ENCODE measurements at places on chromosomes 4 and X.

DNA sequence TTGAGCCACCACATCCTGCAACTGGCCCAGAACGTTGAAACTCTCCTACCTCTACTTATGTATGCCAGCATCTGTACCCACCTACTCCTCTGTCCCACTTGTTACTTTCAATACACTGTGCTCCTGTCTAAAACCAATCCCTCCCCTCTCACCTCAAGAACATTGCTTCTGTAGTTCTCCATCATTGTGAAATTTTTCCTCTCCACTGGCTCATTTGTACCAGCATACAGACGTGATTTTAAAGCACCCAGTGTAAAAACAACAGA is 25.5 kb upstream of the USO1 start:
- DNase-seq, result no peak

GRCh38 chr4:128228845-128229795 is 58.5 kb downstream of the PGRMC2 start:
- DNase-seq, result no peak

DNA sequence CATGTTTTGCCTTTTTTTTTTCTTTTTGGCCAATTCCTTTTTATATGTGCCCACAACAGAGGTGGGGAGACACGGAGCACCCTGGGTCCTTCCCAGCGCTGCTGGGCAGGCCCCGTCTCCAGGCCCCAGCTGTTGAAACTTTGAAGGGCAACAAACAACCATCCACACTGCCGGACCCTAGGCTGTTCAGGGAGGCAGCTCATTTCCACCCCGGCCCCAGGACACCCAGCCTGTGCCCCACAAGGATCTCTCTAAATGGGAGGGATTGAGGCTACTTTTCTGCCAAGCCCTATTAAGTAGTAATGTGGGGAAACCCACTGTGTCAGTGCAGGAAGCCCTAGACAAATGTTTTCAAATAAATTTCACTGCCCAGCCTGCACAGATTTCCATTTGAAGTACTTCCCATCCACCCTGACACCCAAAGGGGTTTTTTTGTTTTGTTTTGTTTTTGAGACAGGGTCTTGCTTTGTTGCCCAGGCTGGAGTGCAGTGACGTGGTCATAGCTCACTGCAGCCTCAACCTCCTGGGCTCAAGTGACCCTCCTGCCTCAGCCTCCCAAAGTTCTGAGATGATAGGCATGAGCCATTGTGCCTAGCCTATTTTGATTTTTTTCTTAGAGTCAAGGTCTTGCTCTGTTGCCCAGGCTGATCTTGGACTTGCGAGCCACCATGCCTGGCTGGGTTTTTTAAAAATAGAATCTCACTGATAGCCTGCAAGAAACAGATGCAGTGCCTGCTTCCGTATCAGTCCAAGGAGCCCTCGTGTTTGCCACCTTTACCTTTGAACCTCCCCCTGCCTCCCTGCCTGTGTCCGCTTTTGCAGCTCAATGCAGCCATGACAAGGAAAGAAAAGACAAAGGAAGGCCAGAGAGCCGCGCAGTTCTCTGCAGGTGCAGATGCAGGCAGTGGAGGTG is 13.4 kb upstream of the CLCN4 start:
- no peak for DNase-seq

- DNase-seq, result no peak
These were observed 34.9 kb downstream of the GPR143 start for GRCh38 chrX:9730752-9731151.

- DNase-seq, result no peak
These were observed 129.8 kb upstream of the MAGEB2 start for GRCh38 chrX:30085571-30085970.

DNA sequence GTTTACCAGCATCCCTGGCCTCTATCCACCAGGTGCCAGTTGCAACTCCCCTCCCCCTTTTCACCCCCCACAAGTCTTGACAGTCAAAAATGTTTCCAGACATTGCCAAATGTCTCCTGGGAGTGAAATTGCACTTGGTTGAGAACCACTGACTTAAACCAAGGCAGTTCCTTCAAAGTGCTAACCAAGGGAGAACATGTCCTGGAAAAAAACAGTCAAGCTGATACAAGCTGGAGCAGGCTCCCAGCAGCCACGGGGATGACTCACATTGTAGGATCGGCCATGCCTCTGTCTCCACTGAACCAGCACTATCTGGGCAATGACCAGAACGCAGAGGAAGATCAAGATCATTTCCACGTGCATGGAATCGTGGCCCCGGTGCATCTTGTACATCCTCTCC is 11.4 kb downstream of the RNF175 start:
- DNase-seq, result no peak

GRCh38 chr4:39908284-39908683 is 69.4 kb downstream of the PDS5A start:
- no peak for DNase-seq

DNA sequence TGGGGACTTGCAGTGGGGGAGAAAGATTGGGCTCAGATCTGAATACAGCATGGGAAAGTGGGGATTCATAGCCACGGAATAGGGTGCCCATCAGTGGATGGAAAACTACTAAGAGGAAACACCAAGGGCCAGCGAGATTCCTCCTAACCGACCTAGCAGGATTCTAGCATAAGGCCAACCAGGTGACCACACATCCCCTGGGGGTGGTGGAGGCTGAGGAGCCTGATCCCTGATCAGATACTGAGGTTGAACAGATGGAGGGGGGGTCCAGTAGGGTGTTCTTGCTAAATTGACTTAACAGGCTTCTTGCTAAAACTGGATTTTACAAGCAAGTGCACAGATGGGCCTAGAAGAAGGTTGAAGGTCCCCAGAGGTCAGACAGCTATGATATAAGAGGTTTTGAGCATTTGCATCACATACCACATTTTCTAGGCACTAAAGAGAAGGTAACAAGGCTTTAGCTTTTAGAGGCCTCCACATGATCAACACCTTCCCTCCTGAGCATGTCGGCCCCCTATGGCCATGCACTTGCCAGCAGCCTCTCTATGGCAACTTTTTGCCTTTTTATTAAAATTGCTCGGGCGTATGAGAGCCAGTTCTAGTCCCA is 69.1 kb upstream of the PUDP start:
- DNase-seq, result no peak

DNA sequence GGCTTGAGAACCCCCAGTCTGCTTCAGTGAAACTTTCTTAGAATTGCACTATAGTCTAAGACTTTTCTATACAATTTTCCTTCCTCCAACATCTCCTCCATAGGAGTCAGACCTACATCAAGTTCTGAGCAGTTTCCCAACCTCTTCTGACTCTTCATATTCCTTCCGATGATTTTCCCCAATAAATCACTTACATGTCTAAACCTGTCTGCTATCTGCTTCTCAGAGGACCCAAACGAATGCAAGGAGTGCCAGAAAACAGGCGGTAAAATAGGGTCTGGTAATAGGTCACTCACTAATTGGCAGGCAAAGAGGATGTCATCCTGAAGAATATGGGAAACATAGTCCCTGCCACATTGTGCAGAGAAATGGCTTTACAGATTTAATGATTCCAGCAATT is 153.9 kb downstream of the PCDH18 start:
- DNase-seq, result no peak

- no peak for DNase-seq
These were observed 922.2 kb upstream of the POU3F4 start for GRCh38 chrX:82585868-82586267.

GRCh38 chr4:61443813-61444510 is 243.8 kb downstream of the ADGRL3 start:
- no peak for DNase-seq

GRCh38 chr4:17153572-17153971 is 255.1 kb upstream of the LDB2 start:
- DNase-seq, result no peak

DNA sequence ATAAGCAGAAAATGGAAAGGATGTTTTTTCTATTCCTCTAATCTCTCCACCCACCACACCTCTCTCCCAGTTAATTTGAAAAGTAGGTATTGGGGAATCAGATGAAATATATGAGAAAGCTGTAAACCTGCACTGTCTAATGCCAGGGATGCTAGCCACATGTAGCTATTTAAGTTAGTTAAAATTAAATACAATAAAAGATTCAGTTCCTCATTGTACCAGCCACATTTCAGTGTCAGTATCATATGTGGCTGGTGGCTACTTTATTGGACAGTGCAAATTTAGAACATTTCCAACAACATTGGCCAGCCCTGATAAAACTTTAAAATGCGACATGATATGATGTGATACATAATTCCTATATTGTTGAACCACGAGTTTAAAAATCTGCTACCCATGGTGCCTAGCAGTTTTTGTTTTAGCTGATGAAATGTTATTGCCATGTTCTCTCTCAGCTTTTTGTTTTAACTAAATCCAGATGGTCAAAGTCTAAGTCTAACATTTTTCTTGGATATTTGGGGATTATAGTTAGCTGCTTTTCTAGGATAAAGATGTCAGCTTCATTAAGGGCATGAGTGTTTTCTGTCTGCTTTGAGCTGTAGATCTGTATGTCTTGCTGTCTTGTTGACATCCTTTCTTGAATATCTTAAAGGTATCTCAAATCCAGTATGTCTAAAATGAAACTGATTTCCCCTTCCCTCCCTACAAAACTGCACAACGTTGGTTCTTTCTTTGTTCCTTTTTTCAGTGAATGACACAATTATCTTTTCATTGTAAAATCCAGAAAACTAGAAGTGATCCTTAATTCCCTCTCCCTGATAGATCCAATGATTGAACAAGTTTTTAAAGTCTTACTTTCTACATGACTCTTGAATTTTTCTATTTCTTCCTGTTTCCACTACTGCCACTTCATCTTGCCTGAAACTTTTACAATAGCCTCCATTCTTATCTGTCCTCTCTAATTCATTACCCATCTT is 6.2 kb downstream of the ARFIP1 start:
- no peak for DNase-seq

GRCh38 chr4:35166466-35166865 is 1077.8 kb downstream of the ARAP2 start:
- DNase-seq, result no peak

DNA sequence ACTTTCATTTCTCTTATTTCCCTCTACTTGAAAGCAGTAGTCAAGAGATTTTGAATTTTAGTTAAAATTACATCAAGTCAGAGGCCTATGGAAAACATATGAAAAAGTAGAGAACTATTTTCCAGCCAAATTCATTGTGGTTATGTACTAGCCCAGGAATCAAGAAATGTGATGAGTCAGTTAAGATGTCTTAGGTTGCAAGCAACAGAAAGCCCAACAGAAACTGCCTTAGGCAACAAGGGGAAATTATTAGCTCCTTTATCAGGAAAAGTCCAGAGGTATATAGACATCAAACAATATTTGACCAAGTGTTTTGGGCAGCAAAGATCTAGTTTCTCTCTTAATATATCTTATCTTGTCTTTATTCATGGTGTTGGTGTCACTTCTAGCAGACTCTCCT is 37.8 kb upstream of the FRMD7 start:
- no peak for DNase-seq

DNA sequence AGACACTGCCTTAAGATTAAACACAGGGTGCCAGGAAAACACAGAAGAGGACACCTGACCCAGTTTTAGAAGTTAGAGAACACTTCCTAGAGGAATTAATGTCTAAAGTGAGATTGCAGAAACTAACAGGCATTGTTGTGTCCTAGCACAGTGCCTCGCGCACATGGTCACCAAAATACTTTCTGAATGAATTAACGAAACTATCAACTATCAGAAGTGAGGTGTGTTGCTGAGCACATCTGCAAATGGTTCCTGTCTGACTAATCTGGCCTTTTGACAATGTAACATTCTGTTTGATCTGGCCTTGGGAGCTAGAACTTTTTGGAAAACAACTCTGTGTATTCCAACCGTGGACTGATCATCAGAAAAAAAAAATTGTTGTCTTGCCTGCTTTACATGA is 556.8 kb upstream of the LCORL start:
- DNase-seq, result no peak

GRCh38 chr4:153936121-153936520 is 147.2 kb upstream of the SFRP2 start:
- no peak for DNase-seq

- DNase-seq, result no peak
These were observed 243.3 kb downstream of the ARAP2 start for GRCh38 chr4:36000941-36001557.

- DNase-seq, result peak; percentile 38
These were observed 12.3 kb downstream of the MSL3 start for GRCh38 chrX:11770320-11770719.

DNA sequence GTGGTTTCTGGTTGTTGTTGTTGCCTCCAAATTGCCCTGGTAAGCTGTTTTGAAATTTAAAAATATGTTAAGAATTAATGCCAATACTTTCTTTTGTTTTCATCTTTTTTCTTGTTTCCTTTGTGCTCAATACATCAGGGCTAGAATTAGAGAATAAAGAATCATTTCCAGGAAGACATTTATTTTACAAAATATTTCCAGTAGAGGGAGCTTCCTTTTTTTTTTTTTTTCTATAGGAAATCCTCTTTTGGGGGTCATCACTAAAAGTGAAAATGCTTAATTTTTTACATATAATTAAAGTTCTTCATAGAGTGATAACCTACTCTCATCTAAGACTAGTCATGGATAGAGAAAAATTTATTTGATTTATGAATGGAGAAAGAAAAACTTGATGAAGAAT is 2.4 kb downstream of the GLRA3 start:
- DNase-seq, result no peak

DNA sequence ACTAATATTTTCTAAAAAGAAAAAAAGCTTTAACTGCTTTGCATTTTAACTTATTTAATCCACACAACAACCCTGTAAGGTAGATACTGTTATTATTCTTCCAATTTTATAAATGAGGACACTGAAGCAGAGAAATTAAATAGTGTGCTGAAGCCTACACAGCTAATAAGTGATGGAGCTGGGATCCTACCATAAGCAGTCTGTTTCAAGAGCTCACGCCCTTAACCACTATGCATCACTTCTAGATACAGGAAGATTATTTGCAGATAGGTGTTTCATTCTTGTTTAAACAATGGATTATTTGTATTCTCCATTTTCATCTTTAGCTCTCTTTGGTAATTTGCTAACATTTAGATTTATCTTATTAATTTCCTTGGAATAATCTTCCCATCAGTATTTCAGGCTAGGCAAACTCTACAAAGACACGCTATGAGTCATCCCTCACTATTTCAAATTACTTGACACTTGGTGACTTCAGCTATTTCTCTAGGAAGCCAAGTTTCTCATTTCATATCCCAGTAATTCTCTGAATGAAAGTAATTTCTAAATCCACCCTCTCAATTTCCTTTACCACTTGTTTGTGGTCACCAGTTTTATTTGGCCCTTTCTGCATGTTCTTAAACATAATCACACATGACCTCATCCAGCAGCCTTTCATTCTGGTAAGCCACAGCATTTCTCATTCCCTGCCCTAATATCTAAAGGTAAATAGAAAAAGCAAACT is 67.3 kb downstream of the ASB9 start:
- no peak for DNase-seq

- no peak for DNase-seq
These were observed 317.7 kb downstream of the NR3C2 start for GRCh38 chr4:148124512-148124911.
